Astrocyte (in vitro differentiated cells and primary cell): ENCODE measurements at places on chromosomes 16 and 17. TPM values are rescaled to one million over a fixed set of nuclear protein-coding genes. Genes with fewer than 3 reads are reported as not detected.

The FAM20A gene
- 0.14 and 0.41 TPM in 2 replicates for total RNA-seq

The SPEM1 gene
- 0.23 TPM in 1 of 2 replicates, not detected in the other for total RNA-seq

The TBC1D3I gene
- total RNA-seq = 0.11 and 0.58 TPM in 2 replicates

The HS3ST4 gene
- total RNA-seq = 0.55 and 1.2 TPM in 2 replicates

The BIRC5 gene
- total RNA-seq = 3.3 and 5.8 TPM in 2 replicates

The TRPV3 gene
- 0.16 and 0.22 TPM in 2 replicates for total RNA-seq

The ATP6V0C gene
- 311 TPM in 2 replicates for total RNA-seq

The PRR11 gene
- 10.3 and 14.9 TPM in 2 replicates for total RNA-seq

The TUBB3 gene
- total RNA-seq = 360 and 459 TPM in 2 replicates

The CMTM3 gene
- 62.0 and 62.4 TPM in 2 replicates for total RNA-seq

The SHCBP1 gene
- total RNA-seq = 2.1 and 3.4 TPM in 2 replicates

The UNK gene
- total RNA-seq = 14.9 and 16.7 TPM in 2 replicates

The ST6GALNAC1 gene
- total RNA-seq = not detected in 2 replicates

The CCL5 gene
- total RNA-seq = 71.3 and 95.8 TPM in 2 replicates

The HS3ST3B1 gene
- 8.7 and 8.9 TPM in 2 replicates for total RNA-seq

The GPR142 gene
- total RNA-seq = not detected in 2 replicates

The TBC1D3H gene
- total RNA-seq = not detected in 2 replicates

The NTN1 gene
- 8.6 and 9.8 TPM in 2 replicates for total RNA-seq

The MARCHF10 gene
- total RNA-seq = not detected in 2 replicates

The VASN gene
- 32.0 and 38.7 TPM in 2 replicates for total RNA-seq

The ANKFN1 gene
- not detected in 2 replicates for total RNA-seq

The CACNG1 gene
- total RNA-seq = not detected in 2 replicates

The TBC1D3G gene
- total RNA-seq = not detected in 2 replicates

The TNRC6A gene
- 48.6 and 51.1 TPM in 2 replicates for total RNA-seq

The PLXDC1 gene
- 8.9 and 13.8 TPM in 2 replicates for total RNA-seq

The TEX19 gene
- total RNA-seq = not detected in 2 replicates

The DDX42 gene
- total RNA-seq = 120 and 125 TPM in 2 replicates

The TBC1D3B gene
- total RNA-seq = 6.3 and 9.8 TPM in 2 replicates

The LGALS9B gene
- not detected in 2 replicates for total RNA-seq

The VTN gene
- 1.4 and 2.7 TPM in 2 replicates for total RNA-seq

The CHST5 gene
- 0.09 TPM in 1 of 2 replicates, not detected in the other for total RNA-seq

The PYY gene
- total RNA-seq = not detected in 2 replicates

The FBXL16 gene
- 3.7 and 5.2 TPM in 2 replicates for total RNA-seq

The OTOP3 gene
- total RNA-seq = not detected in 2 replicates

The PRSS36 gene
- total RNA-seq = 0.19 and 0.41 TPM in 2 replicates

The PRR29 gene
- total RNA-seq = 0.54 and 0.94 TPM in 2 replicates

The ACBD4 gene
- 3.9 and 4.7 TPM in 2 replicates for total RNA-seq

The NOTUM gene
- total RNA-seq = 0.89 and 1.7 TPM in 2 replicates

The ATP2A3 gene
- 1.5 and 1.8 TPM in 2 replicates for total RNA-seq

The NPTX1 gene
- 0.43 and 0.48 TPM in 2 replicates for total RNA-seq

The TMEM235 gene
- not detected in 2 replicates for total RNA-seq

The FBF1 gene
- total RNA-seq = 5.1 and 5.2 TPM in 2 replicates

The NPIPA8 gene
- 2.0 and 7.2 TPM in 2 replicates for total RNA-seq

The DOC2A gene
- total RNA-seq = 0.50 and 0.89 TPM in 2 replicates

The PTX4 gene
- not detected in 2 replicates for total RNA-seq

The PRM3 gene
- not detected in 2 replicates for total RNA-seq
